ENCODE measurements at places on chromosomes 3 and 15.

DNA sequence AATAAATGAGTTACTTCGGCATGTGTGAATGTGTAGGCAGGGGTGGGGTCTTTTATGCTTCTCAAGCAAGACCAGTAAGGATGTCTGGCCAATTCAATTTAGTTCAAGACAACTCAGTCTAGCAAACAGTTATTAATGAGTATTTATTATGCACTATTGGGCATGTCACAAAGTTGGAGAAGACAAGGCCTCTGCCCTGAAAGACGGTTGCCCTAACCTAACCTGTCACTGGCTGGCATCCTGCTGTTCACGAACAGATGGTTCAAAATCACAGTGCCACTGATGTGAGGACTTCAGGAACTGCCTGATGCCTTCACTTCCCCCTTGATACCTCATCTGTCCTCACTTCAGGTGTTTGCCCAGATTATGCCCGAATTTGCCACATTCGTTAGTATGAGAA is 217.8 kb downstream of the SOX2 start:
- DNase-seq, result no peak

DNA sequence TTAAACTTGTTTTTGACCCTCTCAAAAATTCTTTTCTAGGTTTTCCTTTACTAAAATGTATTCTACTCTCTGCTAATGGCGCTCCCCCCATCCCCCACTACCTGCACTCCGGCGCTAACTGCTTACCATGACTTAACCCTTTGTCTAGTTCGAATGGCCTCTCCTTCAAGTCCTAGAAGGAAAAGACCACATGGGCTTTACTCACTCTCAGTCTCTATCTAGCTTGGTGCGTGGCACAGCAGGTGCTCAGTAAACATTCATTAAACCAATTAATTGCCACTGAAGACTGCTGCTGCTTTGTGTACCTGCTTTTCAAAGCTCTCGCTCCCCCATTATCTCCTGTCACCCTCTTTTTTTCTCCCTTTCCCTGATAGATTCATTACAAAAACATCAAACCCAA is 457.7 kb upstream of the THRB start:
- no peak for DNase-seq

DNA sequence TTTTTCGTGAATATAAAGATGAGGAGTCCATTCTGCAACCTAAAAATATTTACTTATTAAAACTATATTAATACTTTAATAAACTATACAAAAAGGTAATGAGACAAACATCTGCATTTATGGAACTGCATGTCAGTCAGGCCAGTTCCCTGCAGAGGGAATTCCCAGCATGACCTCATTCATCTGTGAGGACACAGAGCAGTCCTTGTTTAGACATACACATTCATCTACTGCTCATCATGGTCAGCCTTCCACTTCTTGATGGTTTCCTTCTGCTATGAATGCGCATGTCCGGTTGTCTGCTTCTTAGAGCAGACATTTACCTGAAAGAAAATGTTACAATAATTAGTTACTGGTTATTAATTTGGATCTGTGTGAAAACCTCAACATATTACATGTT is 3.3 kb upstream of the ACTR8 start:
- DNase-seq, result no peak

DNA sequence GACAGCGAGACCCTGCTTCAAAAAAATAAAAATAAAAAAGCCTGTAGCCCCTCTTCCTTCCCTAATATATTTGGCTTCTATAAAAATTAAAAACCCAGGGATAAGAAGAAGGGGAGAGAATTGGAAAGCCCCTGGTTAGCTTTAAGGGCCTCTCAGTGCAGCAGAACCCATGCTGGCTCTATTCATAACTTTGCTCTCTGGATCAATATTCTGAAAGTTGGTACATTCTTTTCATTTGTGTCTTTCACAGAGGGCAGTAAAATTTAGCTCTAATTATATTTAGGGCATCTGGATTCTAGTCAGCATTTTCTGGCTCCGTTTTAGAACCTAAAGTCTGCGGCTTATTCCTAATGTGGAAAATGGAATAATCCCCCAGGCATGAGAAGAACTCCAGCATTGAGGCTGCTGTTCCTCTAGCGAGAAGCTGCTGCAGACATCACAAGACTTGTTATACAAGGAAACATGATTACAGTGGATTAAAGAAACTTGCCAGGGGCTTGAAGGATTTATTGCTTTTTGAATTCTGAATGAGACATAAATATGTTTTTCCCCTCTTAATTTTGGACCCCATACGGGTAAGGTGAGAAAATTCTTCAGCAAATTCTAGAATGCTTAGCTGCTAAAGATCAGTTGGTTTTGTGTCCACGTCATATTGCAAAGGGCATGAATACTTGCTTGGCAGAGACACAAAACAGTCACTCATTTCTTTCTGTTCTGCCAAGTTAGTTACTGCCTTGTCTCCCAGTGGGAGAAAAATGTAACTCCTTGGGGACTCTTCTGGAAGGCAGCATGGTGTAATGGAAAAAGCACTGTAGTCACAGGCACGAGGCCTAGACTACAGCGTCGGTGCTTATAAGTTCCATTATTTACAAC is 177.7 kb downstream of the VGLL4 start:
- DNase-seq, result no peak

DNA sequence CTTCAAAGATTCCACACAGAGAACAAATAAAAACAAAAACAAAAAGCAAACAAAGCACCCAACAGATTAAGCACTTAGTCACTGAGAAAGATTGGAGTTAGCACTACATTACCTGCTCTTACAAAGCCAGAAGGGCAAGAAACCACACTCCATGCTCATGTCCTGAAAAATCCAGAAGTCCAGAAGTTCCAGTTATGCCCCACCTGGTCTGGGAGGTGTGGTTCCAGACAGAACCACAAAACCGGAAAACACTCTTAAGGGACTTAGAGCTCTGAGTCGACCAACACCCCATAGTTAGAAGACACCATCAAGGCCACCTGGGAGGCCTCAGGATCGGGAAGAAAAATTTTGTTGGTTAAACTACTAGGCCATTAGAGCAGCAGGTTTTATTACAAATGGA is 88.9 kb downstream of the TNIK start:
- no peak for DNase-seq

DNA sequence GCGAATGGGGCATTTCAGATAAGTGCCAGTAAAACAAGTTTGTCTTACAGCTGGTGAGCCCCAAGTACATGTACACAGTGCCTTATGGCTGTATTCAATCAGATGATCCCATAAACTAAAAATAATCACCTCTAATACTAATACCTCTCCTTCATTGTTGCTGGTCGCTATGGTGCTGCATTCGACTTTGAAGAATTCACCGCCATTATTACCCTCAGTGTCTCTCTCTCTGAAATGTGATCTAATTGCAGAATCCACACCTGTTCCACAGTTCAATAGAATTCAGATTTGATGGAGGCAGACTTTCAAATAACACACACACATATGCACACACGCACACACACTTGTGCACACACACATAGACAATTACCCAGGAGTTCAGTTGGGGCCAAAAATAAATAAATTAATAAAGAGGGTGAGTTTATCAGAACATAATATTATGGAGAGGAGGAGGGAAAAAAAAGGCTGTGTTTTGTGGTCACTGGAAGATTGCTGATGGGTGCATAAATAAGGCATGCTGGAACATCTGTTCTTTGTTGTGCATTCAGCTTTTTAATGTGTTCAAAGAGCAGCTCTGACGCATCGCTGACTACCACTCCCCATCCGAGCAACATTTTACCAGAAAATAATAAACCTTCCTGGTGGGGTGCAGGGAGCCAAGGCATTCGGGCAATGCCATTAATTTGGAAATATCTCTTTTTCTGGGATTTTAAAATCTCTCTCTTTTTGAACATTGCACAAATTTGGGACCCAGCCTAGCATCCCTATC is 235.7 kb downstream of the SATB1 start:
- DNase-seq, result no peak

DNA sequence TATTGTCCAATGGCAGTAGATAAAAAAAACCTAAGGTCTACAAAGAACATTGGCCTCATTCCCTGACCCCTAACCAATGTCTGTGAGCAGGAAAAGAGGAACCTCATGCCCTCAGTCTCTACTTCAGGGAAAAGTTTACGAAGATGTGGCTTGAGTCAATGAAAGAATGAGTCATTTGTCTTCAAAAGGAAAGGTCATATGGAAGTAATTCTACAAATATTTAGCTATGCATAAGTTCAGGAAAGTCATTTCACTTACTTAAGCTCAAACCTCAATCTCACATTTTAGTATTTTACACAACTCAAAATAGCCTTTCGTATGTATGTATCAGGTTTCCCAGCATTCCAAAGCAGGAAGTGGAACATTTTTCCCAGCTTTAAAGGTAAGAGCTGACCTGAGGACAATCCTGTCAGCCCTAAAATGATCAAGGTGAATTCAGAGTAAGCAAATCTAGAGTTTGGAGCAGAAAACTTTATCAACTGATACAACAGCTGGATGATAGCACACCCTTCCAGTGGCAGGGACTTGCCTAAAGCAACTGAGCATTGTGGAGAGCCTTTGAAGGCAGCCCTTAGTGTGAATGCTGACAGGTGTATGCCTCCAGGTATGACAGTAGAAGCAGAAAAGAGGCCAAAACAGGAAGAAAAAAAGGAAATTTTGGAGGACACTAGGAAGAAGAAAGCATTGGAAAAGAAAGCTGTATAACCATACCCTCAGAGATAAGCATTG is 53.9 kb upstream of the ACKR4 start:
- no peak for DNase-seq

GRCh38 chr15:28107904-28108275 is 8.8 kb upstream of the OCA2 start:
- DNase-seq, result no peak

Measured in GM12864 (cell line).